Activated CD4-positive, alpha-beta T cell treated with anti-CD3 and anti-CD28 coated beads for 36 hours (primary cell): ENCODE measurements at places on chromosomes 11 and 22. TPM values are rescaled to one million over a fixed set of nuclear protein-coding genes. Genes with fewer than 3 reads are reported as not detected.

ACAD8 gene
- 12.4 TPM for total RNA-seq

PAMR1 gene
- total RNA-seq = not detected

ANGPTL5 gene
- not detected for total RNA-seq

SLC25A18 gene
- total RNA-seq = not detected

IGSF22 gene
- total RNA-seq = 0.28 TPM

CNTF gene
- total RNA-seq = 3.4 TPM
